ENCODE measurements at places on chromosomes 3 and 15.

GRCh38 chr15:60536314-60536713 lies 57.4 kb upstream of the ICE2 start:
- no peak for DNase-seq

- no peak for DNase-seq
Measured at GRCh38 chr3:162525771-162526170, 1029.2 kb downstream of the OTOL1 start.

DNA sequence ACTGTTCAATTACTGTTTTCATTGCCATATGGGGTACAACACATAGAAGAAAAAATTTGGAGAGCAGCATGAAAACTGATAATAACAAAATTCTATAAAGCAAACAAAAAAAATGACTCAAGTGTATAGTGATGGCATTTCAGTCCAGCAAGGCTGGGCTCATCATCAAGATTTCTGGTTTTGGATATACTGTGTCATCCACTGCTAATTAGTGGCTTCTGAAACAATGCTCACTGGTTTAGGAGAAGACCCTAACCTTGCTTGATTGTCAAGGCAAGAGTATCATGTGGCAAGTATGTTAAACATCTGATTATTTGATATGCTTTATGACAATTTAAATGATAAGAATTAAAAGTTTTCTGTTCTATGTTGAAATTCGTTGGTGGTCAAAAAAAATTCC lies 96.9 kb downstream of the RFX7 start:
- no peak for DNase-seq

- DNase-seq, result peak; percentile 21
Measured at GRCh38 chr15:36230776-36231175, 348.6 kb upstream of the CDIN1 start.

- DNase-seq, result no peak
Measured at GRCh38 chr3:127216415-127217261, 23.7 kb downstream of the PRR23E start.

- peak; percentile 10 for DNase-seq
Measured at GRCh38 chr3:23183731-23184130, 19.4 kb upstream of the UBE2E2 start.

GRCh38 chr15:43209059-43209824 lies 11.6 kb downstream of the EPB42 start:
- DNase-seq, result no peak

DNA sequence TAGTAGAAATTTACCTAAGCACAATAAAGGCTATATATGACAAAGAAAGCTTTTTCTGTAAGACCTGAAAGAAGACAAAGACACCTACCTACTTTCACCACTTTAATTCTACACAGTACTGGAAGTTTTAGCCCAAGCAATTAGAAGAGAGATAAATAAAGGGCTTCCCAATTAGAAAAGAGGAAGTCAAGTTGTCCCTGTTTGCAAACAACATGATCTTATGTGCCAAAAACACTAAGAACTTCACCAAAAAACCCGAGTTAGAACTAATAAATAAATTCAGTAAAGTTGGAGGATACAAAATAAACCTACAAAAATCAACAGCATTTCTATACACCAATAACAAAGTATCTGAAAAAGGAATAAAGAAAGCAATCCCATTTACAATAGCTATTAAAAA lies 190.9 kb downstream of the NR2F2 start:
- DNase-seq, result no peak

DNA sequence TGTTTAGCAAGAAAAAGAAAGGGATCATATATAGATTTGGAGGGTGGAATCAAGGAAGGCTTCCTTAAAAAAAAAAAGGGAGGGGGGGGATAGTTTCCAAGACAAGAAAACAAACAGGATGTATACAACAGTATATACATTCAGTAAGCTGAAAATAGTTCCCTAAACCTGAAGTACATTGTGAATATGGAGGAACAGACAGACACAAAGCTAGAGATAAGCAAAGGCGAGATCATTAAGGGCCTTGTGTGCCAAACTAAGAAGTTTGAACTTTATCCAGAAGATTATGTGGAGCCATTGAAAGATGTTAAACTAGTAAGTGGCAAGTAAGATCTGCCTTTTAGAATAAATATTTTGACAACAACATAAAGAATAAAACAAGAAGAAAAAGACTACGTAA lies 93.3 kb upstream of the IMPG2 start:
- no peak for DNase-seq

GRCh38 chr15:71261909-71262308 lies 146.6 kb downstream of the THSD4 start:
- no peak for DNase-seq

DNA sequence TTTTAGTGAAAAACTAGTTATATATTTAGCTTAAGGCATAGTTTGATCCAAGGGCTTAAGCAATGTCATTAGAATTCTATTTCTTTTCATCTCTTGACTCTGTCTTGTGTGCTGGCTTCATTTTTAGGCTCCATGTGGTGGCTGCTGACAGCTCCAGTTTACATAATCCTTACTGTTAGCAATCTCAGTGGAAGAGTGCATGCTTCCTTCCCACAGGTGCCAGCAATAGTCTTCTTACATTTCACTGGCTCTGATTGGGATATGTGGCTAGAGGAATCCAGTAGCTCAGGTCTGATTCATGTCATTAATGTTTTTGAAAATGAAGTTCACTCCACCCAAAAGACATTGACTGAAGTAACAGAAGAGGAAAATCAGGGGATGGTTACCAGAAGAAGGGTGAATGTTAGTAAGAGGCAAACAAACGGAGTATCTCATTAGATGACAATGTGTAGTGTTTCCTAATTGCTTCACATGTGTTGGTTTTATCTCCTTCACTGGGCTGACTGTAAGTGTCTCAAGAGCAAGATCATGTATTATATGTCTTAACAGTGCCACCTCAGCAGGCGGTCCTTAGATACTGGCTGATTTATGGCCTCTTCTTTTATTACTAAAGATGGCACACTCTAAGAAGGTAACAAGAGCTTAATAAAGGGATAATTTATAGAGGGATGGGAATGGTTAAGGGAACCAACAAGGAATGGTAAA lies 25.6 kb upstream of the TCF12 start:
- no peak for DNase-seq

DNA sequence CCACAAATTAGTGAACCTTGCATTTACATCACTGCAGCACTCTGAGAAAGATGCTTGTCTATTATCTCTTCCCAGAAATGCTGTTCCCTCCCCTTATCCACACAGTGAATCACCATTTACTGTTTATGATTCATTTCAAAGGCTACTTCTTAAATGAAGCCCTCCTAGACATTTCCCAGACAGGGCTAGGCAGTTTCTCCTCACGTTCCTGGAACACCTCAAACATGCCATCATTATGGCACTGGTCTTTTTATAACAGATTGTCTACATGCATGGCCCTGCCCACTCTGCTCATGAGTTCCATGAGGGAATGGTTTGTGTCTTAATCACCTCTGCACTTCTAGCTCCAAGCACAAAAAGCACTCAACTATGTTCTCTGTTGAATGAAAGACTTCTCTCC lies 32.2 kb upstream of the TM2D3 start:
- peak; percentile 82 for DNase-seq

DNA sequence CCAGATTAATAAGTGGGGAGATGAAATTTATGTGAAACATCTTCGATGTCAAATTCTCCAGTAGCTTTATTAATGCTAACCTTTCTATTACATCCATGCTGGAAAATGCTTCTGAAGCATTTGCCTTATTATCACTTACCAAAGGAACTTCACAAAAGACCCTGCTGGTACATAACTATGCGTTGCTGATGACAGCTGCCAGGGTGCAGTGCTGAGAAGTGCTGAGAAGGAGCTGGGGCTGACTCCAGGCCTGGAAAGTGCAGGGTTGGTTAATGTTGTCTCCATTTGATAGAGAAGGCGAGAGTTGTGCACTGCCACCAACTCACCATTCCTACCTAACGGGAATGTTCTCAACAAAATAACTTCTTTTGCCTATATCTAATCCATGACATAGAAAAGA lies 736.0 kb upstream of the NR2F2 start:
- DNase-seq, result no peak

- DNase-seq, result no peak
Measured at GRCh38 chr15:68383161-68384074, 48.5 kb downstream of the ITGA11 start.

- no peak for DNase-seq
Measured at GRCh38 chr3:196708467-196708866, 3.6 kb downstream of the CEP19 start.

GRCh38 chr3:151813799-151814198 lies at the start of gene AADAC:
Gene AADAC (plus strand): TSS chr3:151814116. CDS start chr3:151814163, 47 bp downstream.
- DNase-seq, result no peak

DNA sequence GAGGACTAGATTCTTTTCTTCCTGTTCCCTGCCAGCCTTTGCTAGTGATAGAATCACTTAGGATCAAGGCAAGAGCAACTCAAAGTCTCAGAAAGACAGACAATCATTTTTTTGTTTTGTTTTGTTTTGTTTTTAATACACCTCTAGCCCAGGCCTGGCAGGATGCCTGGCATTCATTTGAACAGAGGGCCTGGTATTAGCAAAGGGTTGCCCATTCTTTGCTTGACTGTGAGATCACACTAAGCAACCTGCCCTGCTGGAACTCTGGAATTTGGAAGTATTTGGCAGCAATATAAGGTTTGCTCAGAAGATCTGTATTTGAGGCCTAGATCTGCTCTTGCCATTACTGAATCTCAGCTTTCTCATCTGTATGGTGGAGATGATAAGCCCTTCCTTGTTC lies 21.8 kb upstream of the ATP13A5 start:
- DNase-seq, result no peak

- DNase-seq, result no peak
Measured at GRCh38 chr3:129238945-129239705, 10.3 kb upstream of the COPG1 start.

GRCh38 chr15:36428102-36428845 lies 151.2 kb upstream of the CDIN1 start:
- peak; percentile 99 for DNase-seq

DNA sequence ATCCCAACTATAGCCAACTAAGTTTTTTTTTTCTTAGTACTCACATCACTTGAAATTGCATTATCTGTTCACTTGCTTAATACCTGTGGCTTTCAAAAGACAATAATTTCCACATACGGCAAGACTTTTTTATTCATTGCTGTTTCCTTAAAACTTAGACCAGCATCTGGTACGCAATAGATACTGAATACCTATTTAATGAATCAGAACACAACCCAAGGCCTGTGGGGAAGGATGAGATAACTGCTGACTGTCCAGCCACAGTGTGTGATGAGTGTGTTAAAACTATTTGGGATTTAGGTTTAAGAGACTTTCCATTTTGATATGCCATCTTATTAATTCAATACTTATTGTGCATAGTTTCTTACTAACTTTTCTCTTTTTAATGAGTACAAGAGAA lies 988.7 kb downstream of the NTRK3 start:
- peak; percentile 88 for DNase-seq

- DNase-seq, result no peak
Measured at GRCh38 chr3:30319713-30320112, 286.7 kb upstream of the TGFBR2 start.

DNA sequence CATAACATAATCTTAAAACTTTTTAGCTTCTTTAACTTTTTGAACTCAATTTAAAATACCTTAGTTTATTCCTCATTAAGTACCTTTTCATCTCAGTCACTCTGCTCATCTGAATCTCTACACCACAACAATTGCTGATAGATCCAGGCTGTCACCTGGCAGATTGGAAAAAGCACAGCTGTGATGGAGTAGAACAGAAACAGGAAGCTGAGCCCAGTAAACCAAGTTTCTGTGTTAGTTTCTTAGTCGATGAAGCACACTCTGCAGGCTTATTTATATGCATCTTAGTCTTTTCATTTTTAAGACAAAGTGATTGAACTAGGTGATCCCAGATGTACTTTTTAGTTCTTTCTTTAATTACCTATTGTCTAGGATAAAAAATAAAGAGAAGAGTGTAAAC lies 1398.0 kb upstream of the ALCAM start:
- DNase-seq, result no peak

- no peak for DNase-seq
Measured at GRCh38 chr3:16337856-16338540, 73.0 kb downstream of the OXNAD1 start.

- peak; percentile 29 for DNase-seq
Measured at GRCh38 chr3:153372326-153372725, 210.3 kb downstream of the RAP2B start.

GRCh38 chr3:46284981-46285683 lies 42.9 kb downstream of the CCR3 start:
- DNase-seq, result no peak

- no peak for DNase-seq
Measured at GRCh38 chr3:40827942-40828688, 303.4 kb downstream of the ZNF621 start.

GRCh38 chr3:126127452-126127851 lies 43.5 kb upstream of the SLC41A3 start:
- no peak for DNase-seq

- no peak for DNase-seq
Measured at GRCh38 chr3:15290736-15291135, 41.6 kb downstream of the SH3BP5 start.

DNA sequence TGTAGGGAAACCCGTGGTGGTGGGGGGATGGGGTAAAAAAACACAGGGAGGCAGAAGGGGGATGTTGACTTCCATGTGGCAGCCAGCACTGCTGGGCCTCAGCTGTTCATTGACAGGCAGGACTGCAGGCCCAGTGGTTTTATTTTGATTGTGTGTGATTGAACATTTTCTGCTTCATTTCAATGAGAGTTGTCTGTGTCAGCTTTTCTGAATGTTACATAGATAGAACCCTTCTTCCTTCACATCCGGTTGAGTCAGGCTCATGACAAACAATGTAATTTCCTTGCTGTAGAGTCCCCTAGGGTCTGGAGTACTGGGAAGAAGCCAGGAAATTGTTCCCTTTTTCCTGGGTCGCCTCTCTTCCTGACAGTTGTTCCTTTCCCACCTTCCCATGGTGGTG lies 8.2 kb upstream of the RPP25 start:
- no peak for DNase-seq

GRCh38 chr15:47987908-47988532 lies 132.8 kb upstream of the SLC24A5 start:
- peak; percentile 23 for DNase-seq

GRCh38 chr3:127740136-127740915 lies 67.6 kb downstream of the ABTB1 start:
- no peak for DNase-seq

- DNase-seq, result no peak
Measured at GRCh38 chr3:43773273-43774094, 82.7 kb downstream of the ABHD5 start.

DNA sequence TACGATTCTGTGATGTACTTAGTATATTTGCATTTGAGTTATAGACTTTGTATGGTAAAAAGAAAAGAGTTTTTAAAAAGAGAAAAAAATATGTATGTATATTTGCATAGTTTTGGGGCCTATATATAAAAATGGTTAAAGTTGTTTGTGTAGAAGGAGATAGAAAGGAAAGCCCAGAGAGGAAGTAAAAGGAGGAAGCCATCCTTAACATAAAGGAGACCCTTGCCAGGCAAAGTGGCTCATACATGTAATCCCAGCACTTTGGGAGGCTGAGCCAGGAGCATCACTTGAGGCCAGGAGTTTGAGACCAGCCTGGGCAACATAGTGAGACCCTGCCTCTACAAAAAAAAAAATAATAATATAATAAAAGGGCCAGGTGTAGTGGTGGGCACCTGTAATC lies 8.4 kb downstream of the SNAP23 start:
- DNase-seq, result no peak

DNA sequence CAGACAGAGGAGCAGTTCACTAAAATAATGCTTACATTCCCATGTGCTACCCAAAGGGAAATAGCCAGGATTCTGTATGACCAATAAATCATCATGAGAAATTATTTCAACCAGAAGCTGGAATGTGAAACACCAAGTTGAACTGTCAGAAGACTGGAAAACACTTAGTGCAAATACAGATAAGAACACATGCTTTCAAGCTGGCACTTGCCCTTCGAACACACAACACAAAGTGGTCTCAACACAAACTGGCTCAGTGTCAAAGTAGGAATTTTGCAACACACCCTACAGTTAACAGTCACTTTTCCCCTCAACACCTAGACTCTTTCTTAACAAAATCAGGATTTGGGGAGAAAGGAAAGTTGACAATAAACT lies 1.3 kb downstream of the FSD2 start:
- DNase-seq, result no peak

Data from AG04449 (cell line).